ENCODE measurements at places on chromosomes 4 and X.

DNA sequence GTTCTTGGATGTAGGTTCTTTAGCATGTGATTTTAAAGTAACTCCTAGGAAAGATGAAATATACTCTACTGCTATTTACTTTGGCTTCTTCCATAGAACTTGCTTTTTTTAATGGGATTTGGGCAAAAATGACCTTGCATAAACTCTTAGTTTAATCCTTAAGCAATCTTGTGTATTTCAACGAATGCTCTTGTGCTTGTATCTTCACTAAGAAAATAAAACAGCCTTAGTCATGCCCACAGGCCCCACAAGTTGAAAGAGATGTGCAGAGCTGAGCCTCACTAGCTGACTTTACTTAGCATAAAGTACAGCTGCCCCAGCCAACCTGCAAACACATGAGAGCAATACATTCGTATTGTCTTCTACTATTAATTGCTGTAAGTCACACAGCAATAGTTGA lies 1609.2 kb downstream of the STIM2 start:
- no peak for DNase-seq

GRCh38 chrX:74493806-74494205 lies 72.5 kb downstream of the SLC16A2 start:
- no peak for DNase-seq

- no peak for DNase-seq
Measured at GRCh38 chr4:186030399-186030775, 38.6 kb upstream of the TLR3 start.

DNA sequence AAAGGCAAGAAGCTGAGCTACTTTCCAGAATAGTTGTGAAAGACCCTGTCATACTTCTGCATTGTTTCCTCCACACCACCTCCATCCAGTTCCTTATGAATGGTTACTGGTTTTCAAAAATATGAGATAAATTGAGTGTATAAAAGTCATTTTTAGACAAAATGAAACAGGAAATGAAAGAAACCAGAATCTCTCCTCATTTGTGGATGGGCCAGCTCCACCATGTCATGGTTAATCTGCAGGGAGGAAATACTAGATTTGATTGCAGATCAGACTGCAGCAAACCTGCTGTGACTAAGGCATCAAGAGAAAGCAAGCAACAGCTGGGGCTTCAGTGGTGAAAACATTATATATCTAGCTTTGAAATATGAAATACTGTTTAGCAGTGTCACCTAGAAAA lies 23.8 kb downstream of the F9 start:
- DNase-seq: no peak

GRCh38 chr4:151718984-151719955 lies 41.5 kb downstream of the GATB start:
- no peak for DNase-seq

Measured in NCI-H1092 (cell line).